ENCODE measurements at places on chromosomes 3 and 15.

- DNase-seq = no peak
These were observed 273.9 kb downstream of the IGSF11 start for GRCh38 chr3:118760585-118761290.

- no peak for DNase-seq
These were observed 536.7 kb upstream of the TBL1XR1 start for GRCh38 chr3:177733936-177734335.

GRCh38 chr3:172038798-172039435 lies 461 bp upstream of the FNDC3B start:
- DNase-seq = no peak

DNA sequence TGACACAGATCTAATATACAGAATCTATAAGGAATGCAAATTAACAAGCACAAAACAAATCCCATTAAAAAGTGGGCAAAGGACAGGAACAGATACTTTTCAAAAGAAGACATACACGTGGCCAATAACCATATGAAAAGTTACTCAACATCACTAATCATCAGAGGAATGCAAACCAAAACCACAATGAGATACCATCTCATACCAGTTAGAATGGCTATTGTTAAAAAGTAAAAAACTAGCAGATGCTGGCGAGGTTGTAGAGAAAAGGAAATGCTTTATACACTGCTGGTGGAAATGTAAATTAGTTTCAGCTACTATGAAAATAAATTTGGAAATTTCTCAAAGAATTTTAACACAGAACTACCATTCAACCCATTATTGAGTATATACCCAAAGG lies 50.7 kb downstream of the ADAMTS17 start:
- DNase-seq = no peak

DNA sequence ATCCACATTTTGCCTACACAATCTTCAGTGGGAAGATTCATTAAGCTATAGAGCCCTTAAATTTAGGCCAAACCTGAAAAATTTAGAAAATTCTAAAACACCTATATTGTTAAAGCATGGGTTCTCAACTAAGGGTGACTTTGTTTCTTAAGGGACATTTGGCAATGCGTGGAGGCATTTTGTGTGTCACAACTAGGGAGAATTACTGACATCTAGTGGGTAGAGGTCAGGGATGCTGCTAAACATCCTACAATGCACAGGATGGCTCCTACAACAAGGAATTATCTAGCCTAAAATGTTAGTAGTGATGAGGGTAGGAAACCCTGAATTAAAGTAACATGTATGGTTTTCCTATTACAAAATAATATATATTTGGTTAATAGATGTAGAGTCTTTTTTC lies 55.8 kb downstream of the TBC1D5 start:
- DNase-seq = no peak

DNA sequence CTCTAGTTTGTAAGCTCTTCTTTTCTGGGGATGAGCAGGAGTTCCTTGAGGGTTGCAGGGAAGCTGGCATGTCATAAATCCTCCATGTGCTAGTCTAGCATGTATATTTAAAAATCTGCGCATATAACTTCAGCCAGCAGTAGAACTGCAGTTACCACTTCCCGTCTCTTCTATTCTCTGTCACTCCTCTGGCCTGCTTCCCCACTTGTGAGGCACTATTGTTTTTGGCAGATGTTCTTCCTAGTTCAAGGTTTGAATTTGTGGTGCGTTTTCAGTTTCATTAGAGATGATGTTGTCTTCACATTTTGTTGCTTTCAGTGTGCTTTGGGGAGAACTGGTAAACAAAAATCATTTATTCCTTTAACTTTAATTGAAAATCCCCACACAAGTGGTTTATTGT lies 169.1 kb upstream of the ZPLD1 start:
- DNase-seq = no peak

DNA sequence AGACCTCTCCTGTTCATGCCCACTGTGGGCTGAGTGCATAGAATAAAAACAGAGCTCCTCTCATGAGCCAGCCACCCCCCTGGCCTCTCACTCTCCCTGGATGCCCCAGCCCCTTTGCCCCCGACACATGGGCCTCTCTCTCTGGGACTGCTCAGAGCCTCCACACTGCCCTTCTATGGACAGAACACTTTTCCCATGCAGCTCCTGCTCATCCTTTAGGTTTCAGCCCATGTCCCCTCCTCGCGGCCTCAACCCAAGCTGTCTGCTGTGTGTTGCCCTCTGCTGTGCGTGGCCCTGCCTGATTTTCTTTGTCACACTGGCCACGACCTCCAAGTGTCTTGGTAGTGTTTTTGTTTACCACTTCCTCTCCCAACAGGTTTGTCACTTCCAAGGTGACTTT lies 20.7 kb upstream of the PRR23E start:
- no peak for DNase-seq

DNA sequence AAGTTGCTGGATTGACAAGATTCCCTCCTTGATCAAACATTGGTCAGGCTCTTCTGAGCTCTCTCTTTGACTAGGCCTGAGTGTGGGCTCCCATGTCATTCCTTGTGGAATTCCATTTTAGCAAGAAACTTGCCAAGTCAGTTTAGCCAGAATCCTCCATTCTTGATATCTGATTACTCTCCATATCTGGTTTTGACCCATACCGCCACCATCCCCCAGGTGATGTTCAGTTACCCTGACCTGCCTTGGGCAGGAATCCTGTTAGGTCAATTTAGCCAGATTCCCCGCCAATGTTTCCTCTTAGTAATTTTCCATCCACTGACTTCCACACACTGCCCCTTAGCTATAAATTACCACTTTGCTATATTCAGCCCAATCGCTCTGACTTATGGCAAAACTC lies 1.0 kb upstream of the PCCB start:
- DNase-seq = no peak

- DNase-seq = no peak
These were observed 47.6 kb upstream of the TRPM1 start for GRCh38 chr15:31149088-31149505.

DNA sequence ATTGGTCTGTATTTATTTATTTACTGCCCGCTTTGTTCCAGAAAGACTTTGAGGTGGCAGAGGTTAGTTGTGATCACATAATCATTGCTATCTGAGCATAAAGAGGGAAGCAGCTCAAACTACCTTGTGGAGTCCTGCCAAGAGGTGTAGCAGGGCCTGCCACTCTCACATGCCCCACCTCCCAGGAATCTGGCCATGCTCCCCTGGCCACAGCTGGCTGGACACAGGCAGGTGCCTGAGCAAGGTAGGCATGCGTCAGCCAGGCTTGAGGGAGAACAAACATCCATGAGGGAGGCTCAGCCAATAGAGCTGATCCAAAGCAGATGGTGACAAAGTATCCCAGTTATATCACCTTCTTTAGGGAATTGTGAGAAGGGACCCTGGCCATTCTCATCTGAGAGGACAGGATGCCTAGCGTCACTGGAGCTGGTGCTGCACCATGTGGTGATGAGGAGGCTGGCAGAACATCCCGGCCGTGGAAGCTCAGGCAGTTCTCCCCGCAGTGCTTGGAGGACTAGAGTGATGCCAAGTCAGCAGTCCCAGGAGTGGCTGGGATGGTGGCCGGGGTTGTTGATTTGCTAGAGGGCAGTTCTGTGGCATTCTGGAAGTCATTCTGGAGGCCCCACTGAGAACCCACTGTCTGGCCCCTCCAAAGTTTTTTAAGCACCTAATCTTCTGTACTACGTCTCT lies 6.8 kb upstream of the POLG start:
- no peak for DNase-seq

DNA sequence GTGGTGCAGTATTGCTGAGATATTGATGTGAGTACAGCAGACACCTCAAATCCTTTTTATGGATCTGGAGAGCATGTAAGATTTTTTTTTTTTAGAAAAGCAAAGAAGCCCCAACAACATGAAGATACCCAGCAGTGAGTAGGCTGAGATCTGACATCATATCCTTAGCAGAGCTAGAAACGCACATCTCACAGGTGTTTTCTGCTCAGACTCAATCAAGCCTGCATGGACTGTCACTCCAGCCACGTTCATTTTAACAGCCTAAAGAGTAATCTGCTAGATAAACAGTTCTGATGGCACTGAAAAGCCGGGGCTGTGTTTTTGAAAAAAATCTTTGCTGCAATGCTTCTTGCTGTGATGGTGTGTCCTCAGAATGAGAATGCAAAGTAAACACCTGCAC lies 544.2 kb downstream of the FGF12 start:
- DNase-seq = no peak

- DNase-seq = no peak
These were observed 15.5 kb upstream of the MRPS22 start for GRCh38 chr3:139328356-139328755.

DNA sequence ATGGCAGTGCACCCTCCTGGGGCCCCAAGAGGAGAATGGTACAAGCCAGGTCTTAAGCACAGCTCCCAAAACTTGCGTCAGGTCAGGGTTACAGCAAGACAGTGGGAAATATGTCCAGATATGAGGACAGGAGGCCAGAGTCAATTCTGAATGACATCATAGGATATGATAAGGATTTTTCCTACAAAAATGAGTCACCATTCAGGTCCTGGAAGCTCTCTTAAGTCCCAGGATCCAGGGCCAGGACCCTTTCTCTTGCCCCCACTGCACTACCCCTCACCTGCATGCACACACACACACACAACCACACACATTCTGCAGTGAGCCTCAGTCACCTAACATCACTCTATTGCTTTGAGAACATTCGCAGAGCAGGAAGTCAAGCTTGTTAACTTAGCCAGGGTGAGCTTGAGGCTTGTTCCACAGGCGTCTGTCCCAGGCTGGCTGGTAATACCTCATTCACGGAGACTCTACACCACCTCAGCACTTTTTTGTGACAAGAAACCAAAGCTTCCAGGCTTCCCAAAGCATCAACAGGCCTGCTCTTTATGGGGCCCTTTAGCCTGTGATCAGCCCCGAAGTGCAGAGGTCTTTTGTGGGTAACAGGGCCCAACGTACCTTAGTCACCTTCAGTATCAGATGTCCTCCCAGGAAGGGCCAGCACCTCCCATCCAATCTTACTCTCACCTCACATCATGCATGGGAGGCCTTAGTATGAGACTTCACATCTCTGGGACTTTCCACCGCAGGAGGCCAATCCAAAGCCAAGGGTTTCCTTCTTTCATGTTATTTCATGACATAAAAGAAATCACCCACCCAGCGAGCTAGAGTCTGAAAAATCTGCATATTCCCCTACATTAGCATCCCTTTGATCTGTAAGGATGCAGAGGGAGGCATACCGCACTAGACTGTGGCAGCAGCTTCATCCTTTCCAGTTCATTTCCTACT lies 74.0 kb upstream of the LIPC start:
- no peak for DNase-seq

DNA sequence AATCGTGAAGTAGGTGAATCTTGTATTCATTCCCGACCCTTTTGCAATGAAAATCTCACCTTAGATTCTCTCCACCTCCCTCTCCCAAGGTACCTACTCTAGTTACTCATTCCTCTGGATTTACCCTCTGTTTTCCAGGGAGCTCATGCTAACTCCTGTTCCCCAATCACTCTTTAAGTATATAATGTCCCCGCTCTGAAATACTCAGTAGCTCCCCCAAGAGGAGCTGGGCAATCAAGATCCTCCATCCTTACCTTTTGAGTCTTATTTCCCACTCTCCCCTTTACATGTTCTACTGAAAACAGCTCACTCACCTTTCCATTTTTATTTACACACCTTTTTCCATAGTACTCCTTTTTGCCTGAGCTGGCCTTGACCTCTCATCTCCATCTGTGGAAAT lies 599.9 kb downstream of the RBMS3 start:
- DNase-seq = no peak

GRCh38 chr3:133572158-133573053 lies 1.1 kb upstream of the CDV3 start:
- DNase-seq = no peak

DNA sequence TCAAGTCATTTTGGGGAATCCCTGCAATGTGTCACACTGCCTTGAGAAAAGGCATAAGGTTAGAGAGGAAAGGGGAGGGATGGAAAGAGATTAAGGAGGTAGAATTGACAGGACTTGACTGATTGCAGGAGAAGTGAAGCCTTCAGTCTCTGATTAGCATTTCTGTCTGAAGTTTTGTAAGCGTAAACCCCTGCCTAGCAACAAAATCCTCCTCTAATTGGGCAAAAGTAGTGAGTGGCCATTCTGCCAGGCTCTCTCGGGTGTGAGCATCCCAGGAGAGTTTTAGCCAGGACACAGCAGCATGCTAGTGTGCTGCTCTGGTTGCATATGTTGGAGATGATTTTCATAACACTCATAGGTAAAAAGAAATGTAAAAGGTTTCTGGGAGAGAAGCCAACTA lies 117.0 kb upstream of the MRPL3 start:
- DNase-seq = no peak

DNA sequence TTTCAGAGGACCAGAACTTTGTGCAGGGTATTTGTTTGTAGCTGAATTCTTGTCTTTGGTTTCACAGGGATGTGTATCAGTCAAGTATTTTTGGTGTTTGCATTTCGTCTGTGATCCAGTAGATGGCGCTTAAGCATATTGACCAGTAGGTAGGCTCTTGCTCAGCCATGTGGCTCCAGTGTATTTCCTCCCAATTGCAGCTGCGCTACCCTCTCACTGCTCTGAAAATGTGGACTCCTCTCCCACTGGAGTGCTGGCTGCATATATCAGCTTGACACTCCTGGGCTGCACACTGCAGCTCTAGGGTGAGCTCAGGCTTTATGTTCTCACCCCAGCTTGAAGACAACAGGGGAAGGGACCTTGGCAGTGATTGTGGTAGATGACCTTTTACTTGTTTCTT lies 1264.3 kb upstream of the ALCAM start:
- DNase-seq = no peak

Measured in stimulated activated CD8-positive, alpha-beta memory T cell treated with anti-CD3 and anti-CD28 coated beads, Interleukin-4, amount 100 ng/mL, for 1 hour (primary cell).